ENCODE measurements at places on chromosomes 11 and 22. TPM values are rescaled to one million over a fixed set of nuclear protein-coding genes. Genes with fewer than 3 reads are reported as not detected.

MRPL49 gene
- total RNA-seq: 82.8 TPM

VSIG2 gene
- 1.3 TPM for total RNA-seq

ANKK1 gene
- total RNA-seq: 2.1 TPM

DNA sequence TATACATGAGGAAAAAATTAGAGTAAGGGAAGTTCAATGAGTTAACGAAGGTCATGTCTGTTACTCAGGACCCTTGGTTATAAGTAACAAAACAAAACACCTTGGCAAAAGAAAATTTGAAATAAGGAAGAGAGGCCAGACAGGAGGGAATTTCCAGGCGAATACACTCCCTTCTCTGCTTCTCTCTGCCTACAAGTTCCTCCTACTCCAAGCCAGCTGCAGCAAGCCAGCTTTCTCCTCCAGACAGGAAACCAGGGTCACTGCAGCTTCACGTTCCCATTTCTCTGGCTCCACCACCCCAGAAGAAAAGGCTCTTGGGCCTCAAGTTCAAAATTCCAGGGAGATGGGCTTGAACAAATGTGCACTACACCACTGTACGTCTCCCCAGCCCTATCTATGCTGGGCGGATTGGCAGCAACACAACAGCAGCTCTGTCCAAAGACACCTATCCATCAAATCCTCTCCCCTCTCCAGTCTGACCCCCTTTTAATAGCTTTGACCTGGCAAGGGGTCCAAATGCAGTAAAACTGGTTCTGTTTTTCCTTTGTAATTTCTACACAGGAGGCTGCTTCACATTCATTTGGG lies 27.7 kb downstream of the SMCO4 start:
- no peaks in the 10 kb centered on the region for H3K4me1 ChIP-seq
- H3K36me3 ChIP-seq: no peaks in the 10 kb centered on the region
- no peak overlapping the region for H3K27ac ChIP-seq
- H3K4me3 ChIP-seq: no peak overlapping the region
- no peaks in the 10 kb centered on the region for H3K27me3 ChIP-seq

GRCh38 chr22:44735518-44736428 lies 16.6 kb upstream of the ARHGAP8 start:
- H3K36me3 ChIP-seq: no peaks in the 10 kb centered on the region
- no peak overlapping the region for H3K27ac ChIP-seq
- DNase-seq: peak; percentile 86

- H3K27ac ChIP-seq: no peak overlapping the region
- no peak for DNase-seq
- no peak overlapping the region for H3K4me3 ChIP-seq
- H3K4me1 ChIP-seq: no peaks in the 10 kb centered on the region
- no peaks in the 10 kb centered on the region for H3K36me3 ChIP-seq
These were observed 120.1 kb downstream of the ENTHD1 start for GRCh38 chr22:39773503-39773902.

- no peak for DNase-seq
- no peaks in the 10 kb centered on the region for H3K27me3 ChIP-seq
- H3K4me3 ChIP-seq: no peak overlapping the region
- H3K27ac ChIP-seq: no peak overlapping the region
- no peaks in the 10 kb centered on the region for H3K36me3 ChIP-seq
These were observed 179.7 kb downstream of the RRAS2 start for GRCh38 chr11:14179116-14179820.

GRCh38 chr11:35282221-35282882 lies 137.0 kb downstream of the SLC1A2 start:
- no peak for DNase-seq
- no peaks in the 10 kb centered on the region for H3K36me3 ChIP-seq
- H3K4me1 ChIP-seq: no peaks in the 10 kb centered on the region
- H3K27me3 ChIP-seq: no peaks in the 10 kb centered on the region
- H3K4me3 ChIP-seq: no peak overlapping the region
- no peak overlapping the region for H3K27ac ChIP-seq

- no peak overlapping the region for H3K4me3 ChIP-seq
- no peaks in the 10 kb centered on the region for H3K36me3 ChIP-seq
- no peak for DNase-seq
- no peak overlapping the region for H3K27ac ChIP-seq
- no peaks in the 10 kb centered on the region for H3K27me3 ChIP-seq
These were observed 21.5 kb upstream of the CBX7 start for GRCh38 chr22:39173787-39174497.
